ENCODE measurements at places on chromosomes 13 and 19.
A peak's percentile ranks its signal among the peaks of the same experiment; 100 is the strongest.

DNA sequence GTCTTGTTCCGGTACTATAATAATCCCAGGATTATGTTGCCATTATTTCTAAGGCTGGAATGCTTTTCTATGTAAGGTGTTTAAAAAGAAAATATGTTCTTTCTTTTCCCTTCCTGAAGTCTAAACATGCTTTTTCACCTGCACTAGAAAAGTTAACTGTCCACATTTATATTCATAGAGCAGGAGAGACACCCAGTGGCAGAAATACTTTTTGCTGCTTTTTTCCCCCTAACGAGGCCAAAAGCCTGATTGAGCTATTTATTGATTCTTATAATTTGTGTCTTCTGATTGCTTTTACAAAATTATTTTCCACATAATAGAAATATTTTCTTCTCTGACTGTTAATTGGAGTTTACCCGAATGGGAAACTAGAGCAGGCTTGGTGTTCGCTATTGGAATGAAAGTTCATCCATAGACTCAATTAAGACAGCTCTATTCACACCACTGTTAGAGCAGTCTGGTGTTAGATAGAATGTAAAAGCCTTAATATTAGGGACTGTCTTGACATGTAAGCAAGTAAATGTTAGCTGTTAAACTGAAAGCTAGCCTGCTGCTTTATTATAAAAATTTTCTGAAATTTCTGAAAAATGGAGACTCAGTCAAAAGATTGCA is 15.8 kb downstream of the GPR180 start:
- peak; percentile 31 for DNase-seq

GRCh38 chr19:7909471-7910067 is 5.1 kb upstream of the TGFBR3L start:
- no peak for DNase-seq

GRCh38 chr19:39727070-39727800 is 10.6 kb downstream of the CLC start:
- no peak for DNase-seq

GRCh38 chr13:27273658-27274425 is 3.2 kb downstream of the RASL11A start:
- DNase-seq, result no peak
